ENCODE measurements at places on chromosomes 3 and 15. TPM values are rescaled to one million over a fixed set of nuclear protein-coding genes. Genes with fewer than 3 reads are reported as not detected.

- DNase-seq: no peak
Measured at GRCh38 chr15:23881291-23881690, 194.2 kb upstream of the NDN start.

- DNase-seq: no peak
Measured at GRCh38 chr15:79798311-79798710, 98.5 kb downstream of the MTHFS start.

The FBXW12 gene
- not detected for total RNA-seq

GRCh38 chr3:72018343-72018984 lies 233.5 kb upstream of the PROK2 start:
- peak; percentile 20 for DNase-seq

DNA sequence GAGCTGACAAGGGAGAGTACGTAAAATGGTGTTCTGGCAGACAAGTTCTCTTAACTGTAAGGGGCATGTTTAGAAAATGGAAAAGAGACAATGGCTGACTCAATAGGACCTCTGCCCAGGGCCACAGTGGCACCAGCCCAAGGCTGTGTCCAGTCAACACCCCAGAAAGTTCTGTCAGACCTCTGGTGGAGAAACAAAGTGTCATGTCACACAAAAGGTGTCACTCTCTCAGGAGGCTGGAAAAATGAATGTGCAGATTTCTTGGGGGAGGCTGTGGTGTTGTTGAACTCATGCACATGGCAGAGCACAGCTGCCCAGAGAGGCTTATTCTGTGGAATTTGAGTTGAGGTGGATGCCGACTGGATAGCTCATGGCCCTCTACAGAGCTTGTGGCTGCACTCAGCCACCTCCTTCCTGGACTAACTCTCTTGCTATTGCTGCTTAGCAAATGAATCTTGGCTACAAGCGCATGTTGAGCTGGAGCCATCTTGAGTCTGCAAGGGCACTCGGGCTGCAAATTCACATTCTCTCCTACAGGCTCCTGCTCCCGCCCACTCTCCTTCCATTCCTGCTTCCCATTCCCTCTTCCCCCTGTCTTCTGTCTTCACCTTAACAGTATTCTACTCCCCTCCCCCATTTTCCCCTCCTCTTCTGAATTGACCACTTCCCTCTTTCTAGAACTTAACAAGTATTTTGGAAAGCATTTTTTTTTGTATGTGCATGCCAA lies 55.8 kb upstream of the SLC7A14 start:
- DNase-seq: peak; percentile 54

DNA sequence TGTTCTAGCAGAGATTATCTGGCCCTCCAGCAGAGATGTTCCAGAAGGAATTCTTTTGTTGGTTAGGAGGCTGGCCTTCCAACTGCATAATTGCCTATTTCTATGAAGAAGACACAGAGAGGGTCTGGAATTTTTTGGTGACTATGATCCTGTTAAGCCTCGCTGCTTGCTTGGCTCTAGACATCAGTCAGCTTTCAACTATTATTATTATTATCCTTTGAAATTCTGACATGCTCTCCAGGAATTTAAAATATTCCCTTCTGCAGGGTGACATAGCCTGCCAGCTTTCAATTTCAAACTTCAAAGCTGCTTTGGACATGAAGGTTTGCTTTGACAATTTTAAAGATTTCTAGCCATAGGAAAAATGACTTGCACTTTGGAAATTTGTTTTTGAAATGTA lies 26.3 kb upstream of the ZNF148 start:
- peak; percentile 47 for DNase-seq

DNA sequence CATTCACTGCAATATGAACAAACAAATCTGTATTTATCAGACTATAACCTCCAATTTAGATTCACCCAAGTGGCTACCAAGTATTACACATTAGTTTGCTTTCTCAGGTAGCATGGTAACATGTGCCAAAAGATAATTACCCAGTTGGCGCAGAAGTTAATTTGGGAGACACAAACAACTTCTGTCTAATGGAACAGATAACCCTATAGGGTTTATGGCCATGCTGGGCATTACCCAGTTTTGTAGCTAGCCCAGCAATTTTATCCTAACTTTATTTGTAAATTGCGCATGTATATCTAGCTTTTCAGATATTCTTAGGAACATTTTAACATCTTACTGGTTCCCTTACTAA lies 780 bp downstream of the RPL22L1 start:
- no peak for DNase-seq

The KBTBD13 gene
- not detected for total RNA-seq

DNA sequence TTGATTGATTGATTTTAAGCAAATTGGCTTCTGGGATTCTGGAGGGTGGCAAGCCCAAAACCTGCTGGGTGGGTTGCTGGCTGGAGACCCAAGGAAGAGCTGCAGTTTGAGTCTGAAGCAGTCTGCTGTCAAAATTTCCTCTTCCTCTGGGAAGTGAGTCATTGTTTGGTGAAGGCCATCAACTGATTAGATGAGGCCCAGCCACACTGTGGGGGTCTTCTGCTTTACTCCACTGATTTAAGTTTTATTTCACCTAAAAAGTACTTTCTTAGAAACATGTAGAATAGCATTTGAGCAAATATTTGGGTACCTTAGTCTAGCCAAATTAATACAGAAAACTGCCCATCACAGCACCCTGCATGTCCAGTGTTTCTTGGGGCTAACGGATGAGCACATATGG lies 33.8 kb downstream of the FAH start:
- no peak for DNase-seq

DNA sequence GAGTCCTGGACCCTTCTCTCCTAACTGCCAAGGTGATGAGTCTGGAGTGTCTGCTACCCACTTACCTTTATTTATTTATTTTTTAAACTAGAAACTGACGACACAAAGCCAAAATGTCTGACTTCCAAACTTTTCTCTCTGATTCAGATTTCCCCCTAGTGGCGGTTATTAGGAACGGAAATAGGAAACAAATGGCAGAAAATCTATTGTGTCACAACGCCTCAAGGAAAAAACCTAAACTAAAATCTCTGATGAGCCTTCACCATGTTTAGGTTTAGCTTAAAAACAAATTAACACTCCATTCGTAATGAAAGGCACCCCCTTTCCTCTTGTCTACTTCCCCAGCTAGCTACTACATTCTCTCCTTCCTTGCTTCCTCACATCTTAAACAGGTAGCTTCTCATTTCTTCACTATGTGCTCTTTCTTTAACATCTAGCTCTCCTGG lies 94.0 kb upstream of the MEX3B start:
- DNase-seq: peak; percentile 63

GRCh38 chr15:40115670-40116093 lies 7.0 kb upstream of the BMF start:
- DNase-seq: peak; percentile 59

DNA sequence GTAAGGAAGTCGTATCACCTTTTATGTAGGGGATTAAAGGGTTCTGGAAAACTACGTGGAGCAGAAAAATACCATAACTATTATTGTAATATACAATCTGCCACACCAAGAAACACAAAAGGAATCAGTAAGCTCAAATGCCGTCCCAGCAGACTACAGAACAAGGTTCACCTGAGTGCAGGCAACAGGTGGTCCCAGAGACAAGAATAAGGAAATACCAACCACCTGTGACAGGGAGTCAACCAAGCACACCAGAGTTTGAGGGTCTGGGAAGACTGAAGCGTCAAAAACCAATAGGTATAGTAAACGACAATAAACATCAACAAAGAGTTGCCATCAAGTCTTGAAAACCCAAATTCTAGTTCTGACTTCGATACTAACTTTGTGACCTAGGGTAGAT lies 12.1 kb downstream of the SLC24A5 start:
- DNase-seq: no peak

The GNAT1 gene
- not detected for total RNA-seq
